ELR (cell line): ENCODE measurements at places on chromosomes 12 and 14.

DNA sequence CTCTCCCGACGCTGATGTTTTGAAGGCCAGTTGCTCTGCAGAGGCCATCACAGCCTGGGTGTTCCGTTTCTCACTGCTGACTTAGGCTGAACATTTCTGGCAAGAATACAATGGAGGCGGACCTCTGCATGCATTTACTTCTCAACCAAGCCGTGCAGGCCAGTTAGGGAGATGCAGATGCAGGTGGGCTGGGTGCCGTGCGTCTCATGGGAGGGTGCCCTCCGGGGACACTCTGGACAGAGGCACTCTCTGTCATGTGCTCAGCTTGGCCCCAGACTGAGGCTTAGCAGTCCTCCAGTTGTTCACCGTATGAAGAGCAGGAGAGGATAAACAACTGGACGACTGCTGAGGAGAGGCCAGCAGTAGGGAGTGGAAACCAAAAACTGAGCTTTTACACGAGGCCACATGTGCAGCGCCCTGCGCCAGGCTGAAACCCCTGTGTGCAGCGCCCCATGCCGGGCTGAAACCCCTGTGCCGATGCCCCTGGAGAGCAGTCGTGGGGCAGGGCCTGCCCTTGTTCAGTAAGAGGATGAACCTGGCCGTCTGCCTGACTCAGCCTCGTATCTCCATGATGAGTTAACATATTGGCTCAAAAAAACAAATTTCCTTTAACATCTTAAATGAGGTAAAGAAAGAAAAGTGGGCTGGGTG lies 32.3 kb downstream of the DDX51 start:
- DNase-seq = no peak

- DNase-seq = peak; percentile 19
Observed at GRCh38 chr14:46490238-46490685, 161.3 kb downstream of the RPL10L start.

GRCh38 chr14:54627219-54627539 lies 60.3 kb downstream of the SAMD4A start:
- DNase-seq = no peak

DNA sequence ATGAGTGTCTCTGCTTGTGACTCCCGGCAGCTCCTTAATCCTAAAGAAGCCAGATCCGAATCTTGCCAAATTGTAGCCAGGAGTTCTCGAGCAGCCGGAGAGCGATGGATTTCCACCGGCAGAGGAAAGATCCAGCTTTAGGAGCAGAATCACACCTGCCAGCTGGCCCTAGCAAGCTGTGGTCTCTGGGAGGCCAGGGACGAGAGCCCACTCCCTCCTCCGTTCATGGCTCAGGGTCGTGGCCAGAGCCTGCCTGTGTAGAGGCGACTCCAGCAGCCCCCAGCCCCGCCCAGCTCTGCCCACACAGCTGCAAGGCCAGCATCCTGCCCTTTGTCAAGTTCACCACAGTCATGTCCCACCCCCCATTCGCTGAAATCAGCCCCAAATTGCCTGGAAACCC lies 121.0 kb downstream of the SCARB1 start:
- DNase-seq = no peak

DNA sequence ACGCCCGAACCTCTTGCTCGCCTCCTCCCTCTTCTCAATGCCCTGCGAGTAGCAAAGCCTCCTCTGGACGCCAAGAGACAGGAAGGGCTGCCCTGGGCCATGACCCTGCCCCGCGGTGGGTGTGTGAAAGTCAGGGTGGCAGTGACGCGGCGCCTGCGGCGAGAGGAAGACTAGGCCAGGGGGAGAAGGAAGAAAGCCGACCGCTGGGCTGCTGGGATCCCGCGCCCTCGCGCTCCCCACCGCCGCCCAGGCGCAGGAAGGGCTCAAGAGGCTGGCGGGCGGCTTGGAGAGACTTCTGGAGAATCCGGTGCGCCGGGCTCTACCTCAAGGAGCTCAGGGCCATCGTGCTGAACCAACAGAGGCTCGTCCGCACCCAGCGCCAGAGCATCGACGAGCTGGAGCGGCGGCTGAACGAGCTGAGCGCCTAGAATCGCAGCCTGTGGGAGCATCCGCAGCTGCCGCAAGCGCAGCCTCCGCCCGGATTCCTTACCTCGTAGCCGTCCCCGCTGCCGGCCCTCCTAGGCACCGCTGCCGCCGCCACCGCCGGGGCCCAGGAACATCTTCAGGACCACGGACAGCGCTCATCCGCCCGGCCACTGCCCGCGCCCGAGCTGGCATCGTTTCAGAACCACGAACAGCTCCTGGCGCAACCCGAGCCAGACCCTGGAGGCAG lies 105.0 kb upstream of the PRB2 start:
- peak; percentile 54 for DNase-seq

- DNase-seq = no peak
Observed at GRCh38 chr14:79698298-79698711, 513.0 kb downstream of the DIO2 start.

GRCh38 chr12:94707036-94707435 lies 56.7 kb upstream of the TMCC3 start:
- DNase-seq = no peak

DNA sequence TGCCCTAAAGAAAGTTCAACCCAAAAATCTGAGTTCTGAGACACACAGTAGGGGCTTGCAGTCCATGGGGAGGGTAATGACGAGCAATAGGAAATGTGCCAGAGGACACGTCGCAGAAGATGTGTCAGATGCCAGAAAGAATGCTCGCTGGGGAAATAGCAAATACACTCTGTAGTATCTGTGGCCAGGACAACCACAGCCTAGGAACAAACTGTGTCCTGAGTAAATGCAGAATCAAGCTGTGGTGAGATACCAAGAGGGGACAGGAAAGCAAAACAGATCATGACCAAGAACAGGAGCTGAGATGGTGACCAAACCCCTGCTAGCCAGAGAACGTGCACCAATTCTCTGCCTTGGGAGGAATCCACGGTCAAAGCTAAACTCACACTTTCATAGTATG lies 9.1 kb downstream of the CRACR2A start:
- no peak for DNase-seq

DNA sequence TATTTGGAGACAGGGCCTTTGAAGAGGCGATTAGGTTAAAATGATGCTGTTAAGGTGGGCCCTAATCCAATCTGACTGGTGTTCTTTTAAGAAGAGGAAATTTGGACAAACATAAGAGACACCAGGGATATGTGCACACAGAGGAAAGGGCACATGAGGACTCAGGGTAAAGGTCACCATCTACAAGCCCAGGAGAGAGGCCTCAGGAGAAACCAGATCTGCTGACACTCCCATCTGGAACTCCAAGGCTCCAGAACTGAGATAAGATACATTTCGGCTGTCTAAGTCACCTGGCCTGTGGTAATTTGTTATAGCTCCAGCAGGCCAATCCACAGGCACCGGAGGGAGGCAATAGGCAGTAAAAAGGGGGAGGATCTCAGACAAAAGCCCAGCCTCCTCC lies 48.6 kb downstream of the KICS2 start:
- DNase-seq = no peak

- DNase-seq = no peak
Observed at GRCh38 chr14:100875126-100875525, 28.4 kb downstream of the RTL1 start.

DNA sequence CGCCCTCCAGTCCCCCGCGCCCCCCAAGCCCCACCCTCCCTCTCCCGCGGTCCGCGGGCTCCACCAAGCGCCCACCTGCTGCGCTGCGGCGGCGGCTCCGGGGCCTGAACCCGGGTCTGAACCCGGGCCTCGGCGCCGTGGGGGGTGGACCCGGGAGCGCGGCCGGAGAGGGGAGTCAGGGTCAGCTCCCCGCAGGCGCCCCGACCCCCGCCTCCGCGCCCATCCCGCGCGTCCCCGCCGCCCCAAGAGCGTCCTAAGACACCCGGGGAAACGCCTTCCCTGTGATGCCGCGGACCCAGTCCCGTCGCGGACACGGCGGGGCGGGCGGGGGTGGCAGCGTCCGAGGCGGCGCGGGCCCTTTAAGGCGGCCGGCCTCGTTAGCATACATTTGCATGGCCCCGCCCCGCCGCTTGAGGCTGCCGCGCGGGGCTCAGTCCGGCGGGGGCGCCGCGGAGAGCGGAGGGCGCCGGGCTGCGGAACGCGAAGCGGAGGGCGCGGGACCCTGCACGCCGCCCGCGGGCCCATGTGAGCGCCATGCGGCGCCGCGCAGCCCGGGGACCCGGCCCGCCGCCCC lies at the start of gene MMP17:
TSS of gene MMP17 (plus strand) at position 433 of the 574 bp plus-strand sequence. CDS start at position 535, 102 bp downstream.
- DNase-seq = peak; percentile 84

GRCh38 chr12:107677671-107678070 lies 7.9 kb upstream of the PWP1 start:
- DNase-seq = no peak

DNA sequence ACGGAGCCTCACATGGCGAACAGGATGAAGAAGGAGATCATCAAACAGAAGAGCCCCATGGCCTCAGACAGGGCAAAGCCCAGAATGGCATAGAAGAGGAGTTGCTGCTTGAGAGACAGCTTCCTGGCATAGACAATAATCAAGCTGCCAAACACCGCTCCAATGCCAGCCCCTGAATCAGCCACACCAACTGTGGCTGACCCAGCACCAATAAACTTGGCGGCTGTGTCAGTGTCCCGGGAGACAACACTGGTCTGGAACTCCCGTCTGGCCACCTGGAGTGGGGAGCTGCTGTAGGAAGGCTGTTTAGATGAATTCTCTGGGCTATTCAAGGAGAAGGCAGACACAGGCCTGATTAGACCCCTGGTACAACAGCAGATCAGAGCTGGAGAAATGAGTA lies 100.1 kb downstream of the HEATR5A start:
- no peak for DNase-seq

DNA sequence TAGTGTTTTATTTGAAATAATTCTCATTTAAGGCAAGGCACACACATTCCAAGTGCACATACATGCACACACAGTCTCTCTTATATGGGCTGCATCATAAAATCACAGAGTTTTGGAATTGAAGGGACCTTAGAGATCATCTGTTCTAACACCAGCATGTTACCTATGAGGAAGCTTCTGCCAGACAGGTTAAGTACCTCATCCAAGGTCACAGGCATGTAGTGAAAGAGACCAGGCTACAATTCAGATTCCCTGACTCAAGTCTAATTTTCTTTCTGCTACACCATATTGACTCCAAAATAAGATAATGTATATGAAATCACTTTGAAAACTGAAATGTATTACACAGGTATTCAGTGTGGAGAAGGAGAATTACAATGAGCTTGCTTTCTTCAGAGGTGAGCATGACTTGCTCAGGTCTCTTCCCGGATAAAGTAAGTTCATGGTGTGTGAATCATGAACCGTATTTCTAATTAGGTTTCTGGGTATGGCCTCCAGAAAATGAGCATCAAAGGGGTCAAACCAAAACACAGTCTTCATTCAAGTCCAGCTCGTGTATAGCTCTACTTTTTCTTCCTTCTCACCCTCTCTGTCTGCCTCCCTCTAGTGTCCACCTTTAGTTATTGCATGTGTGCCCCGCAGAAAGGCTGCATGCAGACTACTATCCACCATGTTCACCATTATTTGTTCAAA lies 411.9 kb downstream of the FUT8 start:
- peak; percentile 76 for DNase-seq

DNA sequence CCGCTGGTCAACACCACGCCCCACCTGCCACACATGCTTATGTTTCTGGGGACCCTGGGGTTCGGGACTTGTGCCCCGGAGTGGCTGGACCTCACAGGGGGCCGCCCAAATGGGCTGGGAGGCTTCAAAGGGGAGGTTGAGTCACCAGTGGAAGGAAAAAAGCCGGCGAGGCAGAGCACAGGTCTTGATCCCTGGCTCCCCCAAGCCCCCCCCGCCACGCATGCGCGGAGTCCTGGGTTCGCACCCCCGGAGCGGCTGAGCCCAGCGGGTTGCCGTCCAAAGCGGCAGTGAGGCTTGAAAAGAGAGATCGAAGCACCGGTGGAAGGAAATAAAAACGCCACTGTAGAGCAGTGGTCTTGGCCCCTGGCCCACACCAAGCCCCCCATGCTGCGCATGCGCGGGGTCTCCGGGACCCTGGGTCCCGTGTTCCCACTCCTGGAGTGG lies 313.5 kb downstream of the ALG10 start:
- DNase-seq = no peak

- DNase-seq = no peak
Observed at GRCh38 chr12:25152055-25152454, 42.9 kb downstream of the DNAI7 start.

DNA sequence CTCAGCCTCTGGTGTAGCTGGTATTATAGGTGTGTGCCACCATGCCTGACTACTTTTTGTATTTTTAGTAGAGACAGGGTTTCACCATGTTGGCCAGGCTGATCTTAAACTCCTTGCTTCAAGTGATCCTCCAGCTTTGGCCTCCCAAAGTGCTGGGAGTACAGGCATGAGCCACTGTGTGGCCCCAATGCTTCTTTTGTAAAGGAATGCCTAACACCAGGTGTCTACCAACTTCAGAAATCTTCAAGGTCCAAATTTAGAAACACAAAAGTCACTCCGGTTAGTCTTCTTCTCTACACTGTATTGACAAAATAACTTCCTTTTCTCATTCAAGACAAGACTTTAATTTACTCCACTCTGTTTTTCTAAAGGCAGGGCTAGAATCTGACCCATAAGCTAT lies 188.7 kb downstream of the PRKD1 start:
- DNase-seq = no peak

GRCh38 chr12:110766311-110767154 lies 23.8 kb upstream of the PPP1CC start:
- DNase-seq = no peak

DNA sequence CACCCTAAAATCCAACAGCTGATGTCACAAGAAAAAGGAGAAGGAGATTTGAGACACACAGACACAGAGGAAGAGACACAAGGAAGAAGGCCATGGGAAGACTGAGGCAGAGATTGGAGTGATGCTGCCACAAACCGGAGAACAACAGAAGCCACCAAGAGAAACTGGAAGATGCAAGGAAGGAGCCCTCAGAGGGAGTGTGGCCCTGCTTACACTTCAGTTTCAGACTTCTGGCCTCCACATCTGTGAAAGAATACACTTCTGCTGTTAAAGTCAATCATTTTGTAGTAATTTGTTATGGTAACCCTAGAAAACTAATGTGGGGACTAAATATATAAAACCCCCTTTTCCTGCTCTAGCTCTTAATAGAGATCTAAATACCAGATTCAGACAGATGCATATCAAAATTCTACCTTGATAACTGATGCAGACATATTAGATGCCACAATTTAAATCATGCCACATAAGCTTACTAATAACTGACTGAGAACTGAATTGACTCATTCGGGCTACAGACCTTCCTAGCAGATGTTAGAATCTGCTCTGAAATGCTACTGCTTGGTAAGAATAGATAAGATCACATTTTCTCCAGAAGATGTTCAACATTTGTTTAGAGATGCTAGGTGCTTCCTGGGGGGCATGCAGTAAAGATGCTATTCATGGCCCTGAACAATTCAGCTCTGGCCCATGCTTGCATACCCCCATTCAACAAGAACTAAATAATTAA lies 113.1 kb upstream of the CCND2 start:
- DNase-seq = no peak

GRCh38 chr12:59375633-59376032 lies 220.2 kb upstream of the SLC16A7 start:
- DNase-seq = no peak
